Hippocampal formation (tissue), 2 donors: ENCODE measurements at places on chromosomes 6 and 20.

GRCh38 chr6:2042956-2043648 lies 202.3 kb downstream of the GMDS start:
- DNase-seq, result no peak

DNA sequence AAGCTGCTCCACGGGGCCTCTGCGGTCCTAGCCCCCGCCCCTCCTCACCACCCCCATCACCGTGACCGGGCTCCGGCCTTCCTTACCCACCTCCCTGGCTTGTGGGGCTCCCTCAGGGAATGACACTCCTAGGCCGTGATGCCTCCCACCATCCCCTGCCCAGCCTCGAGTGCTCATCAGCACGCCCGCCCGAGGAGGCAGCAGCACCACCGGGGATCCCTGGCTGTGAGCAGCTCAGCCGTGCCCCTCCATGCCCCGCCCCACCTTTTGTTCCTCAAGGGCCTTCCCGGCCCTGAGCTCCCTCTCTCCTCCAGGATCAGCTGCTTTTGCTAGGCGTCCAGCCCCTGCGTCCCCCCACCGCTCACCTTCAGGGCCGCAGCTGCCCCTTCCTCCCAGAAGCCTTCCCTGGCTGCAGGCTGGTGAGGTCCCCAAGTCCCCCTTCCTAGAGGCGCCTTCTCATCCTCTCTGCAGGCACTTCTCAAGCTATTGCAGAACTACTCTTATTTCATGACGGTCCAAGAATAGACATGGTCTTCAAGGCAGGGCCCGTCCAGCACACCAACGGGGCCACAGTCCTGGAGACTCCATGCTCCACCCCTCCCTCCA lies 3.0 kb downstream of the FNDC11 start:
- DNase-seq, result no peak

GRCh38 chr6:168919470-168920179 lies 334.0 kb downstream of the THBS2 start:
- no peak for DNase-seq

GRCh38 chr6:41858703-41859102 lies 36.5 kb downstream of the USP49 start:
- no peak for DNase-seq

GRCh38 chr6:167766986-167767714 lies 59.6 kb upstream of the AFDN start:
- DNase-seq, result no peak

- DNase-seq, result no peak
Observed at GRCh38 chr6:57109880-57110279, 19.9 kb downstream of the ZNF451 start.

DNA sequence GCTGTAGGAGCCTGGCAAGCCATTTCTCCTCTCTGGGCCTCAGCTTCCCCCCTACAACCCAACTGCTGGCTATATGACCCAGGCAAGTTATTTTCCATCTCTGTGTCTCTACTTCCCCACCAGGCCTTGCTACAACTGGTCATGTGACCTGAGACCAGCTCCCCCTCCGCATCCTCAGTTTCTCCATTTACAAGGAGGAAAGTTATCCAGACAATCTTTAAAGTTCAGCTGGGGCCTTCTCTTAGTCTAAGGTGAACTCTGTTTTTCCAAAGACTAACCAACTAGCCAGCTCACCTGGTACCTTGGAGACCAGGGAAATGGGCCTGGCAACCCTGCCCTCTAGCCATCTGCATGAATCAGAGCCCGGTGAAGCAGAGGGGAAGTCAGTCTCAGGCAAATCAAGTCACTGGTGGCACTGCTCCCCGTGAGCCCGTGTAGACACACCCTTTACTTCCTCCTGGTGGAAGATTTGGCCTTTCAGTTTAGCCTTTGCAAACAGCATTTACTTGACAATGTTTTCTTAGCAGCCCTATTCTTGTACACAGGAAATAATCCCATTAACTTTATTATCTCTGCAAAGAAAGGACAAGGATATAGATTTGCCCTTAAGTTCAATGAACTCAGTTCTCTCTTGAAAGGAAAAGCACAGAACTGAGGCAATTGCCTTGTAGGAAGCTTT lies 157.7 kb downstream of the VEGFA start:
- DNase-seq, result no peak

DNA sequence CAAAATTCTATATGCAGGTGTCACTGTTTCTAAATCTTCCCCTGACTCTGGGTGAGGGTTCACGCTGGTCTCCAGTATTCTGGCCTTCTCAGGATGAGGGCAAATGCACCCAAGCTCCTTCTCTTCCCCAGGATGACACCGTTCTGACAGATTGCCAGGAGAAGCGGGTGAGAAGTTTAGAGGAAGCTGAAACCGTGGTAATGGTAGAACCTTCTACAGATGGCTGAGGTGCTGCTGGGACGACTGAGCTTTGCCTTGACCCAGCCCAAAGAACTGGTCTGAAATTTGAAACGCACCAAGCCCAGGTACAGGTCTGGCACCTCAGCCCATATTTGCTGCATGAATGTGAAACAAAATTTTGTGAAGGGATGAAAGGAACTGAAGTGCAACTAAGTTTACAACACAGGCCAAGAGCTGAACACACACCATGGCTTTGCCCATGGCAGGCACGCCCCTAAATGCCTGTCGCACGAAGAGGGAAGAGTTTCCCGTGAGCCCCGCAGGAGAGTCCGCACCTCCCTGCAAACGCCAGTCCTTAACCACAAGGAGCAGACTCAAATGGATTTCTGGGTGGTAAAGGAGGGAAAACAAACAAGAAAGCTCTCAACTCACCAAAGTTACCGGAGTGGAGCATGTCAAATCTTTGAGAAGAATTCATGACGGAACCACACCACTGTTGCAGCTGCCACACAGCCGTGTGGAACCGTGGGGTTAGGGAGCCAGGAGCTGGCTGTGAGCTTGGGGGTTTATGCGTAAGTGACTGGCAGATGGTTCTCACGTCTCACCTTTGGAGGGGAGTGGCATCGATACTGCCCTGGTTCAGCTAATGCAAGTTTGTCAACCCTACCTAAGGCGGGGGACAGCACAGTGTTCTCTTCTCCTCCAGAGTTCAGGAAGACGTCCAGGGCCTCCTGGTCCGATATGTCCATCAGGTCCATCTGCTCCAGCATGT lies 138.9 kb downstream of the DTNBP1 start:
- DNase-seq, result no peak

- DNase-seq, result no peak
Observed at GRCh38 chr6:2658788-2659187, 91.9 kb downstream of the MYLK4 start.

GRCh38 chr20:43774754-43775153 lies 48.0 kb upstream of the GTSF1L start:
- no peak for DNase-seq

- no peak for DNase-seq
Observed at GRCh38 chr6:63563235-63563634, 9.0 kb upstream of the LOC128125822 start.

GRCh38 chr20:60483371-60483770 lies 525.1 kb downstream of the CDH26 start:
- no peak for DNase-seq

- DNase-seq, result no peak
Observed at GRCh38 chr20:16848061-16848460, 99.9 kb downstream of the OTOR start.

DNA sequence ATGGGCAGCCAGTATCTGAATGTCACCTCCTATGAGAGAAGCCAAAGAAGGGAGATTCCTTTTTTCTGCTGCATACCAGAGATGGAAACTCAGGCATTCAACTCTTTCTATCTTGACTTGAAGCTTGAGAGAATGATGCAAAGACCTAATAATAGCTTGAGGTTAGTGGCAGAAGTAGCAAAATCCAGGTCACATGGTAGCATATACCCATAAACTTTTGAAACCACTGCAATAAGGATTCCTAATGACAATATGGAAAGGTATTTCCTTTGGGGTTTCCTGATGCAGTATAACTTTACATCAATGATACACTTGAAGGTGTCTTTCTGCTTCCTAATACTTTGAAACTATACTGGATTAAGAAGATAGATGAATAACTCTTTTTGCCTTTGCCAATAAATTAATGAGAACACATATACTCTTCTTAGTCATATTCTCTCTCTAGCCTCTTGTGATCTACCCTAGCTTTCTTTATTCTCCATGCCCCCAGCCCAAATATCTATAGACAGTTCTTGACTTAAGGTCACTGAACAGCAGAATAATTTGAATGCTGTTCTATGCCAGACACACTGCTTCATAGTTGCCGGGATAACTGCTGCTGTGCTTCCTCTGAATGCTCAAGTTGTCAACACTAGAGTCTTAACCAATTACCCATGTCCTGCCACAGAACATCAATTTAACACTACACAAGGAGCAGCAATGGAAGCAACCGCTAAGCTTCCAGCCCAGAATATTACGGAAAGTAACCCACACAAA lies 155.5 kb upstream of the SIM1 start:
- DNase-seq, result no peak

- DNase-seq, result no peak
Observed at GRCh38 chr20:38308047-38308438, 4.1 kb downstream of the BPI start.

- DNase-seq, result no peak
Observed at GRCh38 chr20:36855241-36855657, 20.7 kb upstream of the TLDC2 start.

GRCh38 chr6:30490026-30490876 lies 942 bp downstream of the HLA-E start:
- DNase-seq, result no peak

GRCh38 chr6:144353871-144354314 lies 68.8 kb downstream of the UTRN start:
- DNase-seq, result no peak

DNA sequence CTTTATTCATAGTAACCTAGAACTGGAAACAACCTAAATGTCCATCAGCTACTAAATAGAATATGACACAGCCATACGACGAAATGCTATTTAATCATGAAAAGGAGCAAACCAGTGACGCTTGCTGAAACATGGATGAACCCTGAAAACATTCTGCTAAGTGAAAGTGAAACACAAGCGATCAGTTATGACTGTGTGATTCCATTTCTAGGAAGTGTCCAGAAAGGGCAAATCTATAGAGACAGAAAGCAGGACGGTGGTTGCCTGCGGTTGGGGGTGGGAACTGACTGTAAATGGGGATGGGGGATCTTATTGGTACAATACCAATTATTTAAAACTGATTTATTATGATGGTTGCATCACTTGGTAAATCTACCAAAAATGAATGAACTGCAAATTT lies 126.8 kb downstream of the IPCEF1 start:
- DNase-seq, result no peak

- no peak for DNase-seq
Observed at GRCh38 chr6:44047179-44047546, 80.1 kb downstream of the MRPL14 start.

DNA sequence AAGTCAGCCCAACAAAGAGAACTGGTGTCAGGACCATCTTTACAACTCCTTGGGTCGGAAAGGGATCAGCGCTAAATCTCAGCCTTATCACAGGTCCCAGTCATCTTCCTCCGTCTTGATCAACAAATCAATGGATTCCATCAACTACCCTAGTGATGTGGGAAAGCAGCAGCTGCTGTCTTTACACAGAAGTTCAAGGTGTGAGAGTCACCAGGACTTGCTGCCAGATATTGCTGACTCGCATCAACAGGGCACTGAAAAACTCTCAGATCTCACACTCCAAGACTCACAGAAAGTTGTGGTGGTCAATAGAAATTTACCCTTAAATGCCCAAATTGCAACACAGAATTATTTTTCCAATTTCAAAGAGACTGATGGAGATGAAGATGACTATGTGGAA lies 25.3 kb upstream of the MTHFD1L start:
- no peak for DNase-seq

DNA sequence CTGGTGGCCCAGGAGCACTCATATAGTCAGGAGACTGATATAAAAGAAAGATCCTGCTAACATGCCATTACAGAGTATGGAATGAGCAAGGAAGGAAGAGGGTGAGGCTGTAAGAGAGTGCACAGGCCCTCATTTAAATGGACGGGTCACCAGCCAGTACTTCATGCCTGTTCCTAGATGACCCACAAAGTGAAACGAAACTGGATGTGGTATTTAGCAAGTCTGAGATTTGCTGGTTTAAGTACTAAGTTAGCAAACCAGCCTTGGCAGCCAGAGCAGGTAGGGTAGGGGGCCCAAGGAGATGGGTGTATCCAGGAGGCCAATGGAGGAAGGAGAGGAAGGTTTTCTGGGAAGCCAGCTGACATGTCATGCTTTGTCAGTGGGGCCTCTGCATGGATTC lies 15.9 kb downstream of the NT5E start:
- no peak for DNase-seq

DNA sequence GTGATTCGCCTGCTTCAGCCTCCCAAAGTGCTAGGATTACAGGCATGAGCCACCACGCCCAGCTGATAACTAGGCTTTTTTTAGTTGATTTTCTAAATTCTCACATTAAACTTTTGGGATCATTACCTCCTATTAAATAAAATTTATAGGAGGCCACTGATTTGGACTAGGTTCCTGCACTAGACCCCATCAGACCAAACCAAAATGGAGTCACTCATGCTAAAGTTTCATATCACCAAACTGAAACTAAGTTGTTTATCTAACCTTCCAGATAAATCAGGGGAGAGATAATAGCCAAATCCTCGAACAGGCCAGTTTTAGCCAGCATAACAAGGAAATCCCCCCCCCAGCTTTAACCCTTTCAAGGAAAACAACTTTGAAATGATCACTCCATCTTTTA lies 98.4 kb upstream of the SLC22A16 start:
- no peak for DNase-seq

DNA sequence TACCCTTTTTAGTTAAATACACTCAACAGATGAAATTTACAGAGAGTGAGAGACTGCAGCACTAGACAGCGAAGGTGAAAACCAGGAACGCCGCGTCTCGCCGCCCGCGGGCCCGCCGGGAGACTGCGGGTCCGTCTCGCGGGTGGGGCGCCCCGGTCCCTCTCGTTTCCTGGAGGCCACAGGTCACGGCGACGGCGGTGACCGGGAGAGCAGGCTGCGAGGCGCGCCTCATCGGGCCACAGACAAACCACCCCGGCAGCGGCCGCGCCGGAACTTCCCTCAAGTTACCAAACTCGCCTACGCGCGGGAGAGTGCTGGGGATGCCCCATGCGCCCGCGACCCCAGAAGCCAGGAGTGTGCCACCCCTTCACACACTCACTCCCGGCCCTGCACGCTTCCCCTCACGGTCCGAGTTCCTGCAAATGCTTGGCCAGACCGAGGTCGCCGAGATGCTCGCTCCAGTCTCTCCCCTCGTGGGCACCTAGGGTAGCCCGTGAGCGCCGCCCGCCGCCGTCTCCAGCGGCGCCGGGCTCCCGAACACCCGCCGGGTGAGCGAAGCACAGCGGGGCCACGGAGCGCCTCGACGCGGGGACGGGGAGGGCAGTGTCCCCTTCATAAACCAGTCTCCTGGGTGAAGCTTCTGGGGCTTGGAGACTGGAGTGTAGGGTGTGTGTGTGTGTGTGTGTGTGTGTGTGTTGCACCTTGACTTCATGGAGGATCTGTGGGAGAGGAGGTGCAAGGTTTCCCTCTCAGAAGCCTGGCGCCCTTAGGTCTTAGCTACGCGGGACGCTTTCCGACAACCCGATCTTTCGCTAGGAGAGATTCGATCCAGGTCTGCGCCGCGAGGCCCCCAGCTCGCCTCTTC lies 1.4 kb downstream of the BACH2 start:
- peak; percentile 50 for DNase-seq

GRCh38 chr6:169445661-169446581 lies 192.3 kb upstream of the THBS2 start:
- DNase-seq, result no peak
